Activated CD4-positive, CD25-positive, alpha-beta regulatory T cell treated with anti-CD3 and anti-CD28 coated beads, Interleukin-2, amount 50 U/mL, for 16 hours (primary cell): ENCODE measurements at places on chromosomes 3 and 15.

DNA sequence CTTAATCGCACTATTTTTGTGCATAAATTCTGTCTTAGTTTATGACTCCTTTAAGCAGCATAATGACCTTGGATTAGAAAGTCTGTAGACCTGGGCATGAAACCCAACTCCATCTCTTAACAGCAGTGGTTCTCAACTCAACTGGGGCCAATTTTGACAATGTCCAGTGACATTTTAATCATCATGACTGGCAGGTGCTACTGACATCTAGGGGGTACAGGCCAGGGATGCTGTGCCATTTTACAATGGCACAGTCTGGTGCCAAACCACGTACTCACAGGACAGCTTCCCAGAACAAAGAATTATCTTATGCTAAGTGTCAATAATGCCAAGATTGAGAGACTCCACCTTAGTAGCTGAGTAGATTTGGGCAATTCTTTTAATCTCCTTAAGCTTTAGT, 405.0 kb downstream of the NTRK3 start:
- DNase-seq: no peak

- DNase-seq: no peak
Observed at GRCh38 chr3:197482001-197482400, 73.8 kb downstream of the BDH1 start.

- DNase-seq: no peak
Observed at GRCh38 chr3:4765212-4765611, 214.0 kb upstream of the BHLHE40 start.

DNA sequence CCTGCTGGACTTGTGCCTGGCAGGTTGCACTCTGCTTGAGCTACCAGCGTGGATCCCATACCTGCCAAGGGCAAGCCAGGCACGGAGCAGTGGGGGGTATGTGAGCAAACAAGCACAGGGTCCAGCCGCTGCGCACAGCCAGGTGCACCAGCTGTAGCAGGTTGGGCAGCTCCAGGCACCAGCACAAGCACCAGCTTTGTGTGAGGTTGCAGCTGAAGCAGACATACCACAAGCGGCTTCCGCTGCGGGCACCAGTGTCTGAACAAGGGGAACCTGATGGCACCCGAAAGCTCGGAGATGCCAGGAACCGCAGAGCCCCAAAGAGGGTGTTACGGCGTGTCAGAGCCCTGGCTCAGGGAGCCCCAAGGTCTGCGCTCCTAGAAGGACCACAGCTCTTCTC, 472.7 kb upstream of the ARL6 start:
- DNase-seq: no peak

DNA sequence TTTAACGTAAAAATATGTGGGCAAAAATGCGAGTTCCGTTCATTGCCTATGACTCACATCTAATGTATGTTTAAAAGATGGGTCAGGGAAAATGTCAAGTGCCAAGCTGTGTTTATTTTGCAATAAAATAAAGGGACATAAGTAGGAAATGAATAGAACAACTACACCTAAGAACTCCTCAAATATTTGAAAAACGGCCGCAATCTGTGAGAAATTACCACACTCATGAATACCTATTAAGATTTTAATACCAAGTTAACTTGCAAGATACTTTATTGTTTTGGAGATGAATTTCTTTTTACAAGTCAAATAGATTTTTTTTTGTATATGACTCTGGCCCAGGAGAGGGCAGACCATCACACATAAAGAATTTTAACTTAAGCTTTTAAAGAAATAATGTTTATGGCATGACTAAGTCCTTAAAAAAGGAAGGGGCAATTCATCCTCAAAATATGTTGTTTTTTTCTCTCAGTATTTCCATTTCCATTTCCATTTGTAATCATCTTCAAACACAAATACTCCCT, 152.7 kb downstream of the SUCNR1 start:
- DNase-seq: no peak

DNA sequence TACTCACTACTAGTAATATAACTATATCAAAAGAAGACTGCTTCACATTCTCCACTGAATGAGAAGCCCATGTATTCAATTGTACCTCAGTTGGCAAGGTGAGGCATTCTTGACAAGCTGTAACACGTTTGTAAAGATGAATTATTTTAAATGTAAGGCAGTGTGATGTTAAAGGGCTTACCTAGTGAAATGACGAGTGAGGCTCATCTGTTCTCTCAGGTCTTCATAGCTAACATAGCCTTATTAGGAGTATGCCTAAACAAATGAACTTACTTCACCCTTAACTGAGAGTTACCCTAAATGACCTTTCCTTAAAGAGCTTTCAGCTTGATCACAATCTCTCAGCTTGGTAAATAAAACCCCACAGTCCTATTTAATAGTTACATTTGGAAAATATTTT, 127.3 kb downstream of the FEZF2 start:
- DNase-seq: no peak

- no peak for DNase-seq
Observed at GRCh38 chr3:150376001-150376848, 31.9 kb upstream of the TSC22D2 start.
